Ovary (tissue), 10 donors: ENCODE measurements at places on chromosomes 12 and 14. TPM values are rescaled to one million over a fixed set of nuclear protein-coding genes. Genes with fewer than 3 reads are reported as not detected.
A peak's percentile ranks its signal among the peaks of the same experiment; 100 is the strongest.

- peak; percentile 41 for DNase-seq
Observed at GRCh38 chr12:49671031-49671765, 36.0 kb downstream of the FMNL3 start.

DNA sequence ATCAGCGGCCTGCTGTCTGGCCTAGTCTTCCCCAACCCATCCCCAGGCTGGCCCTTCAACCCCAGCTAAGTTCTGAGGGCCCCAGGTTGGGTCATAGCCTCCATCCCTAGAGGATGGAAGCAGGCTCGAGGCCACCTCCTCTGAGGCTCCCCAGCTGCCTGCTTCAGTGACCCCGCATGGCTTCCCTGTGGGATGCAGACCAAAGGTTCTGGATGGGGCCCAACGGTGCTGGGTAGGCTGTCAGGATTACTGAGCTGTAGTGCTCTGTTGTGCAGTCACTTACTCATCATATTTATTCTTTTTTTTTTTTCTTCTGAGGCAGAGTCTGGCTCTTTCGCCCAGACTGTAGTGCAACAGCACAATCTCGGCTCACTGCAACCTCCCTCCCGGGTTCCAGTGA lies 92.0 kb downstream of the IRF2BPL start:
- DNase-seq: peak; percentile 79

DNA sequence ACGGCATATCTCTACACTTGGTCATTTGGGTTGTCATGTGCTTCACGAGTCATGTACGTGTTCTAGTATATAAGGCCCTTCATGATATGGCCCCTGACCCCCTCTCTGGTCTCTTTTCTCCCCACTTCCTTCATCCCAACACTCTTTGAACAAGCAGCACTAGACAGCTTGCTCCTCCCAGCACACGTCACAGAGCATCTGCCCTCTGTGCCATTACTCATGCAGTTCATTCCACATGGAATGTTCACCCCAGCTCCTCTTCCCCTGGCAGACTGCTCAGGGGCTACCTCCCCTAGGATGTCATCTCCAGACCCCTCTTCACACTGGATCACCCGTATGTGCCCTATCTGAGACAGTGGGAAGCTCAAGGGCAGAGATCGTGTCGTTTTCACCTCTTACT lies 14.1 kb upstream of the LRP1-AS start:
- DNase-seq: no peak

DNA sequence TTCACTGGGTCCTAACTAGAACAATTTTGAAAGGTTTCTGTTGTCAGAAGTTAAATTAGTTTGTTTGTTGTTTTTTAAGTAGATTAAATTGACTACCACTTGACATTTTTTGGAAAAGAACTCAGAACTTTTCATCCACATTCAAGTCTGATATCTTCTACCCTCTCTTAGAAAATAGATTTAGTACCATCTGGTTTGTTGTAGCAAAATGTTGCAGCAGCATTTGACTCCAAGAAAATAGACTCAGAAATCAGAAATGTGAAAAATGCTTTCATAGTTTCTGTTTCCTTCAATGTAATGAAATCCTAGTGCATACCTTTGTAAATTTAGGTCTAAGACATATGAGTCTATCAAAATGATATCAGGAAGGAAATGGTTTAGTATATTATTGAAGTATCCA lies 256.3 kb upstream of the CLEC14A start:
- DNase-seq: no peak

GRCh38 chr12:121227294-121227693 lies 17.4 kb downstream of the P2RX4 start:
- DNase-seq: no peak

- no peak for DNase-seq
Observed at GRCh38 chr14:99141236-99141635, 130.8 kb downstream of the BCL11B start.

DNA sequence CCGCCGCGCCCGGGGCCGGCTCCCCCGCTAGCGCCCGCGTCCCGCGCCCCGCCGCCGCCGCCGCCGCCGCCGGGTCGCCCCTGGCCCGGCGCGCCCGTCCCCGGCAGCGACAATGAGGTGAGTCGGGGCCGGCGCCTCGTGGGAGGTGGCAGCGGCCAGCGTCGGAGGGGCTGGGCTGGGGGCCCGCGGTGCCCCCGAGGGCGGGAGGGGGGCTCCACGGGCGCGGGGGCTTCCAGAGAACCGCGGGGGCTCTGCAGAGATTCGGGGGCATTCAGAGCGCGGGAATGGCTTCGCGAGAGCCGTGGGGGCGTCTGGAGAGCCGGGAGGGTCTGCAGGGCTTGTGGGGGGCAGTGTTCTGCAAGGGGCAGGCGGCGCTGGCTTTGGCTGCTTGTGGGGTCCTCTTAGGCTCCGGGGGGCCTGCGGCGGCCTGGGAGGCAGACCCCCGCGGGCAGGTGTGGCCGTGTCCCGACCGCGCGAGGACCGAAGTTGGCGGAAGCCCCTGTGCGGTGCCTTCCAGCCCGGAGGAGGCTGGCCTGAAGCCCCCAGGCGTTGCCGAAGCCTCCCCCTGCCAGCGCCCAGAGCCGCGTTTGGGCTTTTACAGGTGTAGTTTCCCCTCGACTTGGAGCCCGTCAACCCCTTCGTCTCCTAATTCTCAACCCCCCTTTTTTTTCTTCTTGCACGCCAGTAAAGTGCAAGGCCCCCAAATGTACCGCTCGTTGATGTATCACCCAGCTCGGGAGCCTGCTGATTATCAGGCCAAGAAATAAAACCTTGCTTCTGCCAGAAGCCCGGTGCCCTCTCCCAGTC lies 93.1 kb upstream of the EVL start:
- DNase-seq: peak; percentile 54

DNA sequence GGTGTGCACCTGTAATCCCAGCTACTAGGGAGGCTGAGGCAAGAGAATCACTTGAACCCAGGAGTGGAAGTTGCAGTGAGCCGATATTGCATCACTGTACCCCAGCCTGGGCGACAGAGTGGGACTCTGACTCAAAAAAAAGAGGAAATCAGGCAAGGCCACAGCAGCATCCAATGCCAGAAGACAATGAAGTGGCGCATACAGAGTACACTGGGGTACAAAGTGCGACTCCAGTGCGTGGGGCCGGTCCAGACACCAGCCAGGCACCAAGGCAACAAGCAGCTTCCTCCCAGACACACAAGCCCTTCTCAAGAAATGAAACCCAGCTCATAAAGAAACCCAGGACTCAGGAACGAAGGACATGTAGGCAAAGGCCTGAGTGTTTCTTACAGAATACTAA lies 28.2 kb downstream of the TTC7B start:
- no peak for DNase-seq

Gene IAPP
- total RNA-seq: not detected

Gene GLI1
- total RNA-seq: 0.79 TPM

Gene PPFIBP1
- total RNA-seq: 162 TPM
